ENCODE measurements at places on chromosomes 11 and 22.

DNA sequence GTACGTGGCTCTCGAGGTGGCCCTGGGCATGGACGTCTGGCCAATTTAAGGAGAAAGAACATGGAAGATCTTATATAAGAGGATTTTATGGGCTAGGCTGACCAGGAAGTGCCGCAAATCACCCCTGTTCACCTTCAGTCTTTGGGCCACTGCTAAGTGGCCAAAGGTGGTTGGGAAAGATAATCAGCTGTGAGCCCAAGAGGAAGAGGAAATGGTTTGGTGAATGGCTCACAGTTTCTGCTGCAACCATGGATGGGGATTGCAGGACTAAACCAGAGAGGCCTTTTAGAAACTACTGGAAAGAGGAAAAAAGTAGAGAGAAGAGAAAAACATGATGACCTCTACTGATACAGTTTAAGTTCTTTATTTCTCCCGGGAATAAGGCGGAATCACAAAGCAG, 96.0 kb upstream of the ARHGAP20 start:
- DNase-seq, result no peak

DNA sequence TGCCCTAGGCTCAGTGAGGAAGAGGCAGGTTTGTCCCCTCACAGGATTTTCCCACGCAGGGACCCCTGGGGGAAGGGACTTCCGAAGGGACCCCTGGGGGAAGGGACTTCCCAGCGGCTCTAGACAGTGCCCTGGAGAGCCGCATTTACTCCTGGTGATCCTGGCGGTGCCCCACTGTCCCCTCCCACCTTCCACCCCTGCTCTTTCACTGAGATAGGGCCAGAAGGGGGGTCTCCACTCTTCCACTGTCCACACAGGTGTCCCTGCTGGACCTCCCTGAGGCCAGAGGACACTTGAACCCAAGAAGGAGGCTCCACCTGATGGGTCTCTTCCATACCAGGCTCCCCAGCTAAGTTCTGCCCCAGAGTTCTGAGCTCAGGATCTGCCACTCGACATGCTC, 1333.9 kb downstream of the BRD1 start:
- DNase-seq, result no peak

- DNase-seq, result no peak
These were observed 58.0 kb upstream of the PICALM start for GRCh38 chr11:86126862-86127261.

- DNase-seq, result peak; percentile 82
These were observed at the start of gene TMEM25 for GRCh38 chr11:118530683-118531596. TMEM25 (plus strand) TSS chr11:118531192; CDS start chr11:118531802, 610 bp downstream.

- no peak for DNase-seq
These were observed 31.7 kb upstream of the ABCC8 start for GRCh38 chr11:17508306-17508705.

GRCh38 chr11:72969894-72970335, 155.7 kb downstream of the ATG16L2 start:
- DNase-seq, result no peak

- DNase-seq, result no peak
These were observed 1.9 kb downstream of the FBXO7 start for GRCh38 chr22:32476281-32477195.

GRCh38 chr11:5713695-5714094, 22.6 kb upstream of the OR56B1 start:
- no peak for DNase-seq

DNA sequence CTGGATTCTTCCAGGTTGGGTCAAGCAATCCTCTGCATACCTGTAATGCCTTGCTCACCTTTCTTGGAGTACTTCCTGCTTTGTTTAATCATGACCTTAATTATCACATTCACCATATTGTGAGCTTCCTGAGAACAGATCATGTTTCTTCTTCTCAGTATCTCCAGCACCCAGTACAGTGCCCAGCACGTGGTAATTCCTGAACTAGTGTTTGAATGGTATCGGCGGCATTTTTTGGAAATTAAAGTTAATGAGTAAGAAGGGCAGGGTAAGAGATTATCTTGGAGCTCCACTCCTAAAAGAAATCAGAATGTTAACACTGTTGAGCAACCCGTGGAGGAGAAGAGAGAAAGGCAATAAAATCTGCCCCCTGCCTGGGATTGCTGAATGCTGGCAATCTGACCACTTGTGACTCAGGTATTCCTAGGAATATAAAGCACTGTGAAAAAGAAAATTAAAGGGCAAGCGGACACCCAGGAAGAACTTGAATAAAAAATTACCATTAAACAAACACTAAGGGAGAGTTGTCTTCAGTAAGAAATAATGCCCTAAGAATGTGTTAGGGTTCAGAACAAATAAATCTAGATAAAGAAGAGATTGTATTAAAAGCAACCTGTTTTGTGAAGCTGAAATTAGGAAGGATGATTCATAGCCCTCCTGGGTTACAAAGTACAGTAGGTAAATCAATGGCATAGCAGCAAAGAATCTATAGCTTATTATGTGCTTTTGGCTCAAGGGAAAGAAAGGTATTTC, 92.9 kb downstream of the PDHX start:
- DNase-seq, result no peak

GRCh38 chr11:120964857-120965256, 59.0 kb upstream of the TBCEL start:
- no peak for DNase-seq

DNA sequence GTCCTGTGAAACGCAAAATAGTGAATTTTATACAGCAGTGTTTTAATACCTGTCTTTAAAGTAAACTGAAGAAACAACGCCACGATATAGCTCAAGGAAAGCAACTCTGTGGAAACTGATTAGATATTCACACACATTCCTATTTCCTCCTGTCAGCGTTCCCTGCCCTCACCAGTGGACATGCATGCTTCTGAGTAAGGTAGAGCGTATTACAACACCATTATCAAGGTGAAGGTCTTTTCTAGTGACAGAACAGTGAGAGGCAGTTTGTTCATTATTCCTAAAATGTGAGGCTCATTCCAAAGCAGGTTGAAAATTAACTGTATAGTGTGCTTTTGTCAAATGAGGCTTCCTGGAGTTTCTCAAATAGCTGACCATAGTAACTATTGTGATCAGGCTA, 153.1 kb downstream of the DDX10 start:
- DNase-seq, result no peak

DNA sequence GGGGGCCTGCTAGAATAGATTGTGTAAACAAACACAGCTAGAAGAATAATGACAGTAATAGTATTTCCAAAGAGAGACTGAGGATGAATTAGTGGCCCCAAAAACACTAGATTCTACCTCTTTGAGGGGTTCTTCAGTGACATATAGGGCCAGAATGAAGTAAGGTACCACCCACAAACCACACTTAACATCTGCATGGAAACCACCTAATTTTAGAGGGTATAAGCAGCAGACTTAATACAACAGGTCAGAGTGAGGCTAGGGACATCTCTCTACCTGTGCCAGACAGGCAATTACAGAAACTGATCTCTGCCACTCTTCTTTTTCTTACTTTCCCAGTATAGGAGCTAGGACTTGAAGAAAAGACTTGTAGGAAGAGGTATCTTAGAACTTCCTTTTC, 20.1 kb downstream of the ELP4 start:
- no peak for DNase-seq

DNA sequence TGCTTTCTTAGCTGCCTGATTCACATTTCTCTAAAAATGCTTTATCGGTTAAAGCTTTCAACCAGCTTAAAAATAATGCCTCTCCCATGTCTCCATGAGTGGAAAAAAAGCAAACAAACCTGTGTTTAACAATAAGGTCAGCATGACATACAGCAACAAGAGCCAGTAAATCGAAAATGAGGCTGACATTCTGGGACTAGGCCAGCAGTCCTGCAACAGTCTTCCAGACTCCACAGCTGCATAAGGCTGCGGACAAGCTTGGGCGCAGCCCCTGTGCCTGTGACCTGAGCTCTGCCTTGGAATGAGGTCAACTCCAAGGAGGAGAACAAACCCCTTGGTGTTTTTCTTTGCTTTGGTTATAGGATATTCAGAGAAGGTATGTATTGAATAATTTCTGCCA, 95.5 kb downstream of the PGR start:
- no peak for DNase-seq

DNA sequence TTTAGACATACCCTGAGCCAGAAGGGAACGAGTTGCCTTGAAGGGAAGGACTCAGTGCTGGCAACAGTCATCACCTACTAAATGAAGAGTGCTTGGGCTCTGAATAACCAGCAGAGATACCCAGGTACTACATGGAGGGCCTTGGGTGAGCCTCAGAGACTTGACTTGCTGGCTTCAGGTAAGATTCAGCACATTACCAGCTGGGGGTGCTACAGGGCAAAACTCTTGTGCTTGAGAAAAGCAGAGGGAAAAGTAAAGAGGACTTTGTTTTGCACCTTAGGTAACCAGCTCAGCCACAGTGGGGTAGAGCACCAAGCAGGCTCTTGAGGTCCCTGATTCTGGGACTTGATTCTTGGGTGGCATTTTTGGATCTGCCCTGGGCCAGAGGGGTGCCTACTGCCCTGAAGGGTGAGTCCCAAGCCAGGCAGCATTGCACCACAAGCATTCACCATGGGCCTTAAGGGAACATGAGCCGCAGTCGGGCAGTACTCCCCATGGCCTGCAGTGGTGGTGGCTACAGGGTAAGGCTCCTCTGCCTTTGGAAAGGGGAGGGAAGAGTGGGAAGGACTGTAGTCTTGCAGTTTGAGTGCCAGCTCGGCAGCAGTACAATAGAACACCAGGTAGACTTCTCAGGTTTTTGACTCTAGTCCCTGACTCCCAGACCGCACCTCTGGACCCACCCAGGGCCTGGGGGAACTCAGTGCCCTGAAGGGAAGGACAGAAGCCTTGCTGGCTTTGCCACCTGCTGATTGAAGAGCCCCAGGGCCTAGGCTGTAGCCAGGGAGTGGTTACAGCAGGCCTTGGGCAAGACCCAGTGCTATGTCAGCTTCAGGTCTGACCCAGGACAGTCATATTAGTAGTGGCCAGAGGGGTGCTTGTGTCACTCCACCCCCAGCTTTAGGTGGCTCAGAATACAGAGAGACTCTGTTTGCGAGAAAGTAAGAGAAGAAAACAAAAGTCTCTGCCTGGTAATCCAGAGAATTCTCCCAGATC, 22.7 kb upstream of the PLEKHA7 start:
- no peak for DNase-seq

GRCh38 chr11:3202305-3202704, 16.3 kb downstream of the MRGPRG start:
- no peak for DNase-seq

DNA sequence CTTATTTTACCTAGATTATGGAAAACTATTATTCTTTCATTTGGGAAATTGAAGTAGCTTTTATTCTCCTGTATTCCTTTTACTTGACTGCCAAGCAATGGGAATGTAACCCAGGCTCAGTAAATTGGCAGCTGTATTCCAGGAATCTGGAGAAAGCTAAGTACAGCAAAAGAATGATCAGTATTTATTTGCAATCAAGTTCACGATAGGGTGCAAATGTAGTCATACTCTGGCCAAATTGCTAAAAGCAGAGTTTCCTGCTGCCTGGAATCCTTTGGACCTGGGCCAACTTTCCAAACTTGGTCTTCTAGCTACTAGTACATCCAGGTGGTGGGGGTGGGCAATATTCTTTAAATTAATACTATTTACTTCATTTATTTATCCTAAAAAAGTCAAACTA, 286.0 kb upstream of the CTSC start:
- no peak for DNase-seq

DNA sequence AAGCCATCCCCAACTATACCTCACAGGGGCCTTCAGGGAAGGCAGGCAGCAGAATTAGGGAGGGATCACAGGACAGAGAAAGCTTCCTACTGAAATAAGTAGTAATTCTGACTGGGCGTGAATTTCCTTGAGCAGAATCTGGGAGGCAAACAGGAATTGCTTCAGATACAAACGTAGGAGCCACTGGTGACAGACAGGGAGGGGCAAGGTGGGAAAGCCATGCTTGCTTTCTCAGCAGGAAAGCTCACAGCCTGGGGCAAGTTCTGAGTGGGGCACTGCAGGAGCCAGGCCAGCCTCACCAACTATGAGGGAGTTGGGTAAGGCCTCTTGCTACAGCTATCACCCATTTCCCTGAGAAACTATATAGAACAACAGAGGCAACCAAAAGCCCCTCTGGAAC, 43.6 kb downstream of the ARHGAP32 start:
- no peak for DNase-seq

GRCh38 chr11:62919898-62920640, 1.1 kb downstream of the CHRM1 start:
- no peak for DNase-seq

DNA sequence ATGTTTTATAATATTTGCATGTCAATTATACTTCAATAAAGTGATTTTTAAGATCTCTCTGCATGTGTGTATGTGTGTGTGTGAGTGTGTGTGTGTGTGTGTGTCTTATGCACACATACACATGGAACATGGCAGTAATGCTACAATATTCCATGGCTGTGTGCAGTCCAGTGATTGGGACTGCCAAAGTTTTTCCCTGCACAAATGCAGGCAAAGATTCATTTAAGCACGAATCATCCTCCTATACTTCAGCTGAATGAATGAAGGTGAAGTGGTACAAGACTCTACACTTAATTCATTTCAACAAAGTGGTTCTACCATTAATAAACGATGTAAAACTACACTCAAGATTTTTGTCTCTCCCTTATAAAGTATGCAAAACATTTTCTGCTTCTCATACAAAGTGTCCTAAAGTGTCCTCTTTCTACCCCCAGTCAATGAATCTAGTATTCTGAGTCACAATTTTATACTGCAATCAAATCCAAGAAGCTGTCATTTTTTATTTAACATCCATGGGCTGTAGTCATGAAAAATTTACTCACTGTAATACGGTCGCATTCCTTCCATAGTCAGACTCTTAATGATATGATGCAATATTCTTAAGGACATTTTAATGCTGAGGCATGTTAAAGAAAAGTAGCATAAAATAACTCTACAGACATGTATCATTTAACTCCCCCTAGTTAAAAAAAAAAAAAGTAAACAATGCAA, 132.4 kb downstream of the TTC28 start:
- DNase-seq, result no peak

GRCh38 chr11:856397-856796, 13.7 kb downstream of the TSPAN4 start:
- no peak for DNase-seq

DNA sequence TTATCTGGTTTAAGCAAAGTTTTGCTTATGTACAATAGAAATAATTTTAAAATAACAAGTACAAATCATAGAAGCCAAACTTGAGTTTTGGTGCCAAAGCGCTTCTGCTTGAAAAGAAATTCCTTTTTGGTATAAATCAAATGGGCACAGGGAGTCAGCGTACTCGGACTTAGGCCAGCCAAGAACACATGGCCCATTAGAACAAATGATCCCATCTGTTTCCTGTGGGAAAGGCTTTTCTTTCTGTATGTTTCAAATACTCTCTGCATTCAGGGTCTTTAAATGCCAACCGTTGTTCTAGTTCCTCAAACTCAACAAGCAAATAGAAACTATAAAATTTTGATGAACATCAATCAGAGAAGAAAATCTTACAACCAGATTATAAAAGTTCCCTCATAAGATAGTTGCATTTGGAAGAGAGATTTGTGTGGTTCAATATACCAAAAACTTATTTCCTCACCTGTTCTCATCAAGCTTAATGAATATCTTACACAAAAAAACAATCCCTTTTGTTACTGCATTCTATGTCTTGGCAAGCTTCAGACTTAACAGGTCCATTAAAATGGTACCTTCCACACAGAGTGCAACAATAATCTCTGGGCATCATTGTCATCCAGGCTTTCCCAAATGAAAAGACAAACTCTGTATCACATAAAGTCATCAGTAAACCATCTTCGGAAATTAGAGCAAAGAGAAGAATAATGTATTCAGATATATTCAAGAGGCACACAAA, 739.8 kb upstream of the API5 start:
- DNase-seq, result no peak

Data from activated naive CD4-positive, alpha-beta T cell treated with Interleukin-2 at 50 U/mL for 16 hours (primary cell).